ENCODE measurements at places on chromosomes 11 and 22.

GRCh38 chr11:551596-551995, 8.9 kb downstream of the LMNTD2 start:
- DNase-seq: no peak

DNA sequence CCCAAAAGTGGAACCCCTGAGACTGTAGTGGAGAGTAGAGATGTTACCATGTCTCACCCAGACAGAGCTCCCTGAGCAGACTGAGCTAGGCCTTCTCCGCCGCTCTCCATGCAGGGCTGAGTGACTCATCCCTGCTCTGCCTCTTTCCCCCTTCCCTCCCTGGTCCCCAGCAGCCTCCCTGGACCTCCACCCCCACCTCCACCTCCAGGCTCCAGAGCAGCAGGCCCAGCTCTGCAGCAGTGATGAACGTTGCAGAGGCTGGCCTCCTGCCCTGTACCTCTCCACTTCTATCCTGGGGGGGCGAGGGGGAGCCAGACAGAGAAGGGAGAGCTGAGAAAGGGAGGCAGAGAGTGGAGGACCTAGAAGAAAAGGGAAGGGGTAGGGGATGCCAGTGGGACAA, 19.3 kb upstream of the ARAP1 start:
- DNase-seq: no peak

GRCh38 chr11:71120471-71120896, 131.9 kb downstream of the SHANK2 start:
- DNase-seq: no peak

DNA sequence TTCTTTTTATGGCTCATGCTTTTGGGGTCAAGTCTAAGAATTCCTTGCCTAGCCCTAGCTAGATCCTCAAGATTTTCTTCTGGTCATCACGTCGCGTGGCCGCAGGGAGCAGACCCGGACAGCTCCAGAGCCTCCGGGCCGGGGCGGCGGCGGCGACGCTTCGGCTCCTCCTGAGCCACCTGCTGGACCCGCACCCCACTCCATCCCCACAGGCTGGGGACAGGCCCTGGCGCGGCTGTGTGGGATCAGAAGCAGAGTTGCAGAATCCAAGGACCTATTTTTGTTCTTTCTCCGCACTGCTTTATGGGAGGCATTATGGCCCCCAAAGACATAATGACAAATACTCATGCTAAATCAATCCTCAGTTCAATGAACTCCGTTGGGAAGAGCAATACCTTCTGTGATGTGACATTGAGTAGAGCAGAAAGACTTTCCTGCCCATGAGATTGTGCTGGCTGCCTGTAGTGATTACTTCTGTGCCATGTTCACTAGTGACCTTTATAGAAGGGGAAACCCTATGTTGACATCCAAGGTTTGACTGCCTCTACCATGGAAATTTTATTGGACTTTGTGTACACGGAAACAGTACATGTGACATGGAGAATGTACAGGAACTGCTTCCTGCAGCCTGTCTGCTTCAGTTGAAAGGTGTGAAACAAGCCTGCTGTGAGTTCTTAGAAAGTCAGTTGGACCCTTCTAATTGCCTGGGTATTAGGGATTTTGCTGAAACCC, 12.4 kb upstream of the SCARF2 start:
- DNase-seq: no peak

- DNase-seq: no peak
Measured at GRCh38 chr11:109285465-109285864, 136.5 kb upstream of the C11orf87 start.

DNA sequence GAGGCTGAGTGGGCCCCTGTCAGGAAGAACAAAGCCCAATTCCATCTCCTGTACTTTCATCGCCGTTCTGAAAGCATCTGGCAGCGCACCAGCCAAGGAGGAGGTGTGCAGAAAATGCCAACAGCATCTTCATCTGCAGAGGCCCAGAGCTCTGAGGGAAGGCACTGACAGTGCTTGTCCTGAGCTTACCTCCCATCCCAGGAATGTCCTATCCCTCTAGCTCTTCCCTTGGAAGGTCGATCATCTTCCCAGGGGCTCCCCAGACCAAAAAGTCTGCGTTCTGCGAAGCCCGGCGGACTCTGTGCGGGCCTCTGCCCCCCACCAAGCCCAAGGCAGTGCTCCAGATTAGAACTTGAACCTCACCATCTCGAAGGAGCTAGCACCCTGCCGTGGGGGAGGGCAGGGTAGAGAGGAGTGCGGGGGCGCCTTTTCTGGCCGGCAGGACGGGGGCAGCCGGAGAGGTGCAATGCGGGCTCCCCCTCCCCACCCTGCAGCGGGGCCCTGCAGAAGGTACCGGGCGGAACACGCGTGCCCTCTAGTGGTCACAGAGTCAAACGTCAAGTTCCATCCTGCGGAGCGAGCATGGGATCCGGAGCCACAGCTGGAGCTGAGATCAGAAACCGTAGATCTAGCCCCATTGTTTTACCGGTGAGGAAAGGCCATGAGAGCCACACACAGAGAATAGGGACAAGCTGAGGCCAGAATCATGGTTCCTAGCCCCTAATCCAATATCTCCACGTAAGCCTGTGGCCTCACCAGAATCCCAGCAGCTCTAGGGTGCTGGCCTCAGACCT, 5.0 kb downstream of the SCN2B start:
- peak; percentile 95 for DNase-seq

Measured in D721Med (cell line).